ENCODE measurements at places on chromosomes 5 and 9. TPM values are rescaled to one million over a fixed set of nuclear protein-coding genes. Genes with fewer than 3 reads are reported as not detected.

GRCh38 chr5:151709109-151709735, 22.5 kb upstream of the SPARC start:
- no peak overlapping the region for H3K4me3 ChIP-seq
- H3K27ac ChIP-seq = no peak overlapping the region
- H3K27me3 ChIP-seq = no peaks in the 10 kb centered on the region
- peaks cover 6% of the 10 kb centered on the region for H3K4me1 ChIP-seq
- no peak for DNase-seq

- no peak for DNase-seq
- H3K4me3 ChIP-seq = no peak overlapping the region
- H3K4me1 ChIP-seq = peaks cover 3% of the 10 kb centered on the region
- H3K36me3 ChIP-seq = no peaks in the 10 kb centered on the region
Observed at GRCh38 chr9:91716239-91716638, 233.8 kb downstream of the ROR2 start.

DPYSL3 gene
- 5.9 TPM for total RNA-seq

SPEF2 gene
- total RNA-seq = 3.8 TPM

PCDHB4 gene
- total RNA-seq = 2.3 TPM

Data from esophagus squamous epithelium (tissue), 5 donors.